ENCODE measurements at places on chromosomes 12 and 14. TPM values are rescaled to one million over a fixed set of nuclear protein-coding genes. Genes with fewer than 3 reads are reported as not detected.

The CACNB3 gene
- total RNA-seq, result 31.2 TPM

The OTX2 gene
- not detected for total RNA-seq

The PLA2G1B gene
- not detected for total RNA-seq

The RIMBP2 gene
- total RNA-seq, result 0.01 TPM

The FOXG1 gene
- total RNA-seq, result 0.09 TPM

The CD163L1 gene
- 0.52 TPM for total RNA-seq

The CAPZA3 gene
- not detected for total RNA-seq

The CDK4 gene
- 274 TPM for total RNA-seq

The NABP2 gene
- 55.5 TPM for total RNA-seq

The ALX1 gene
- total RNA-seq, result 5.6 TPM

The ALDH1L2 gene
- 3.3 TPM for total RNA-seq

The AICDA gene
- 0.15 TPM for total RNA-seq

The ACOT6 gene
- not detected for total RNA-seq

The DLK1 gene
- total RNA-seq, result 0.44 TPM

The CYP27B1 gene
- 1.4 TPM for total RNA-seq

The KCNC2 gene
- not detected for total RNA-seq

The APOF gene
- not detected for total RNA-seq

The MYL2 gene
- total RNA-seq, result not detected

The DPY19L2 gene
- 1.7 TPM for total RNA-seq

The SERPINA12 gene
- not detected for total RNA-seq

The PLEKHA5 gene
- total RNA-seq, result 9.9 TPM

The IFNG gene
- total RNA-seq, result not detected

The FAM181A gene
- total RNA-seq, result not detected

The PLBD1 gene
- 4.6 TPM for total RNA-seq

The CRACR2A gene
- 1.6 TPM for total RNA-seq

The C12orf57 gene
- 309 TPM for total RNA-seq

The ADAM20 gene
- total RNA-seq, result not detected

The RNU4-1 gene
- not detected for total RNA-seq

The BBOF1 gene
- 2.7 TPM for total RNA-seq

The TAS2R43 gene
- total RNA-seq, result not detected

The SLC17A8 gene
- total RNA-seq, result not detected

The ARG2 gene
- 2.7 TPM for total RNA-seq

The SOAT2 gene
- 0.24 TPM for total RNA-seq

The KRT6C gene
- not detected for total RNA-seq

The OTOGL gene
- total RNA-seq, result not detected

The KRT6A gene
- total RNA-seq, result 0.27 TPM

The PIWIL1 gene
- total RNA-seq, result not detected

The LYZ gene
- total RNA-seq, result not detected

The GALNT8 gene
- not detected for total RNA-seq

The C14orf39 gene
- total RNA-seq, result not detected

The SPIC gene
- total RNA-seq, result not detected

The DPPA3 gene
- total RNA-seq, result not detected

The REM2 gene
- 0.31 TPM for total RNA-seq

The A2M gene
- total RNA-seq, result not detected

The GARIN6 gene
- total RNA-seq, result not detected

The TAS2R42 gene
- not detected for total RNA-seq

The POTEG gene
- not detected for total RNA-seq

The COCH gene
- total RNA-seq, result 20.4 TPM

The EFS gene
- not detected for total RNA-seq

The FSCB gene
- not detected for total RNA-seq

The TDRD9 gene
- not detected for total RNA-seq

The HHIPL1 gene
- total RNA-seq, result 0.25 TPM

The CLEC2A gene
- total RNA-seq, result not detected

The HELB gene
- total RNA-seq, result 1.7 TPM
